ENCODE measurements at places on chromosomes 13 and 19. TPM values are rescaled to one million over a fixed set of nuclear protein-coding genes. Genes with fewer than 3 reads are reported as not detected.
A peak's percentile ranks its signal among the peaks of the same experiment; 100 is the strongest.

FGF9 gene
- total RNA-seq: 0.08 TPM

PNMA8C gene
- total RNA-seq: not detected

ZNF724 gene
- total RNA-seq: 10.5 TPM

HCST gene
- 204 TPM for total RNA-seq

ZNF772 gene
- total RNA-seq: 8.8 TPM

GRCh38 chr13:104798486-104798885 is 1732.3 kb upstream of the SLC10A2 start:
- H3K4me1 ChIP-seq: no peaks in the 10 kb centered on the region
- H3K4me3 ChIP-seq: no peak overlapping the region
- DNase-seq: no peak
- no peaks in the 10 kb centered on the region for H3K36me3 ChIP-seq
- no peak overlapping the region for H3K27ac ChIP-seq

- no peak overlapping the region for H3K27ac ChIP-seq
- H3K36me3 ChIP-seq: no peaks in the 10 kb centered on the region
- DNase-seq: no peak
- H3K27me3 ChIP-seq: no peaks in the 10 kb centered on the region
- H3K4me3 ChIP-seq: no peak overlapping the region
Measured at GRCh38 chr13:75691183-75691582, 55.1 kb downstream of the LMO7 start.

- peaks cover 35% of the 10 kb centered on the region for H3K36me3 ChIP-seq
- H3K27me3 ChIP-seq: no peaks in the 10 kb centered on the region
- no peak for DNase-seq
Measured at GRCh38 chr19:18059902-18060301, 26.8 kb downstream of the IL12RB1 start.

DNA sequence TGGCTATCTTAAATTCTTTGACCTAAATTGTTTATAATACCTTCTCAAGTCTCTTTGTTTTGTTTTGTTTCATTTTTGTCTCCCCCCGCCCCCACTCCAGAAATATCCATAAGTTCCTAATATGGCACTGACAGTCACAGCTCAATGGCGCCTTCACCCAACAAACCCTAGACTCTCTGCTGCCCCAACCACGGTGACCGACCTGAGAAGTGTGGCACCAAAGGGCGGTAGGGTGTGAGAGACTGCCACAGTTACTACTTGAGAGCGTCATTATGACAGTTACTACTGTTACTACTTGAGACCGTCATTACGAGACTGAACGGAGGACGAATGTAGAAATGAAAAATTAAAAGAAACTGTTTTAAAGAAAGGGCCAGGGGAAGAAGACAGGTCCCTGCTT is 34.4 kb upstream of the PSPC1 start:
- no peak overlapping the region for H3K4me3 ChIP-seq
- no peak overlapping the region for H3K27ac ChIP-seq
- H3K36me3 ChIP-seq: peaks cover 36% of the 10 kb centered on the region
- H3K27me3 ChIP-seq: no peaks in the 10 kb centered on the region

GRCh38 chr19:4016486-4016885 is 8.9 kb downstream of the PIAS4 start:
- H3K4me1 ChIP-seq: peaks cover 2% of the 10 kb centered on the region
- DNase-seq: no peak
- H3K27me3 ChIP-seq: no peaks in the 10 kb centered on the region

DNA sequence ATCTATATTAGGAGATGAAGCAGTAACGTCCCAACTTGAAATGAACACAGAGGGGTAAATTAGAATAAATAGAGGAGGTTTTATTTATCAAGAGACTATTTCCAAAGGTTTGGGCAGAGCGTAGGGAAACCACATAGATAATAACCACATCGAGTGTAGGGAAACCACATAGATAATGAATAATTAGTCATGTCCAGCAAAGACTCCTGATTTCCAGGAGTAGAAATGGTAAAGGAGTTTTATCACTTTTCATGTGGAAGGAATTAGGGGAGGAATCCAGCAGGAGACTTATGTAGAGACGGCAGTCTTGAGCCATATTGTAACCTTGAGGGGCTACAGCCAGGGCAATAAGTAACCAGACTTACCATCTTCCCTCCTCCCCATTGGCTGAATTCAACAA is 136.3 kb upstream of the CSNK1A1L start:
- H3K27ac ChIP-seq: no peak overlapping the region
- H3K4me3 ChIP-seq: no peak overlapping the region
- no peaks in the 10 kb centered on the region for H3K4me1 ChIP-seq
- no peaks in the 10 kb centered on the region for H3K36me3 ChIP-seq

DNA sequence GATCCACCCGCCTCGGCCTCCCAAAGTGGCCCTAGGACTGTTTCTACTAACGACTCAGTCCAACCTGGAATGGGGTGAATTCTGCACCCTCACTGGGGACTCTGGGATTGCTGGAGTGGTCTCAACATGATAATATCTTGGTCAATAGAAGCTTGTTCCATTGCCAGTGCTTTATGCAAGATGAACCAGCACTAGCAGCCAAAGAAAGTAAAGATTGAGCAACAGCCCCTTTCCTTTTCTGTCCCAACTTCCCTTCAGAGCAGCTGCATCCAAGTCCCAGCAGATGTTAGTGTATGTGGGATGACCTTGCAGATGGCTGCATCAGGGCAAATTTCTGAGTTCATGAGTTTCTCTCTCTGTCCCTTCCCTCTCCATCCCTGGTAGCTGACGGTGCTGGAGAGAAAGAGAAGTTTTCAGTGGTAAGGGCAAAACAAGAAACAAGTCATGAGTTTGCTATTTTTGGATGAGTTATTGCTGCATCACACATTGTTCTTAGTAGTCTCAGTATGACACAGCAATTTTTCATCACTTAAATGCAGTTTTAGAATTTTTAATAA is 183.6 kb upstream of the EDNRB start:
- no peak overlapping the region for H3K27ac ChIP-seq
- peaks cover 3% of the 10 kb centered on the region for H3K27me3 ChIP-seq
- no peaks in the 10 kb centered on the region for H3K4me1 ChIP-seq

DNA sequence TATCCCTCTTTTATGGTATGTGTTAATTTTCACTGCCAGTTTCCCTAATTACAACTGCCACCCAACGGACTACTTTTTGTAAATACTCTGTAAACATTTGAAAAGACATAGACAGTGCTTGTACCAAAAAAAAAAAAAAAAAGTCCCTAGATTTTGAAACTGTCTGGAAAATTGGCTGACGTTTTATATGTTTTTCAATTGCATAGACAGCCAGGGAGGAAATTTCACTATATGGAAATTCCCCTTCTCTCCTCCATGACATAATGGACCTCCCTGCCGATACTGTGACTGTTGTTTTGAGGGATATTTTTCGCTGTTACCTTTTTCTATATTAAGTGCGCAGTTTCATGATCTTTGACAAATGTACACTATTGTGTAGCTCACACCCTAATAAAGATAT is 43.4 kb downstream of the C13orf42 start:
- H3K36me3 ChIP-seq: no peaks in the 10 kb centered on the region
- peaks cover 15% of the 10 kb centered on the region for H3K27me3 ChIP-seq
- DNase-seq: no peak

DNA sequence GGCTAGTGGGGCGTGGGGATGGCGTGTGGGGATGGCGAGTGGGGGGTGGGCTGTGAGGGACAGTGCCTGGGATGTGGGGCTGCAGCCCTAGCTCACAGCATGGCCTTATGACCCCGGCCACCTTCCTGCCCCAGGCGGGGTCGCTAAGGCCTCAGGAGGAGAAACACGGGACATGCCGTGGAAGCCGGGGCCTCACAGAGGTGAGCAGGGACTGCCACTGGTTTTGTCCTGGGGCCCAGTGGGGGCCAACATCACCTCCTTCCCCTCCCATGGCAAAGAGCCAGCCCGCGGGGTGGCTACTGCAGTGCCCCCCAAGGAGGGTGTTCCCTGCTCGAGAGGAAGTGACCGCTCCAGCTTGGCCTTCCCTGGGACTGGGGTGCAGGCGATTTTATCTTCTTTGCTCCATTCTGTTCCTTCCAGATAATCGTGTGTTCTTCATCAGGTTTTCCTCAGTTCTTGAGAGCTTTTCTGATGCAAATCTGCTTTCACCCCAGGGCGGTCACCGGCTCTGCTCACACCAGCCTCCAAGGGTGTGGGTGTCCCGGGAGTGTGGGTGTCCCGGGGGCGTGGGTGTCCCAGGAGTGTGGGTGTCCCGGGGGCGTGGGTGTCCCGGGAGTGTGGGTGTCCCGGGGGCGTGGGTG is 1.2 kb downstream of the F7 start:
- no peak for DNase-seq
- peaks cover 6% of the 10 kb centered on the region for H3K27me3 ChIP-seq
- H3K36me3 ChIP-seq: no peaks in the 10 kb centered on the region
- H3K27ac ChIP-seq: no peak overlapping the region
- no peaks in the 10 kb centered on the region for H3K4me1 ChIP-seq
- H3K4me3 ChIP-seq: no peak overlapping the region

- DNase-seq: no peak
- H3K4me1 ChIP-seq: no peaks in the 10 kb centered on the region
- H3K4me3 ChIP-seq: no peak overlapping the region
- no peaks in the 10 kb centered on the region for H3K36me3 ChIP-seq
- no peaks in the 10 kb centered on the region for H3K27me3 ChIP-seq
Measured at GRCh38 chr13:34391076-34391475, 551.0 kb upstream of the NBEA start.

- no peak overlapping the region for H3K4me3 ChIP-seq
- H3K4me1 ChIP-seq: no peaks in the 10 kb centered on the region
- H3K36me3 ChIP-seq: no peaks in the 10 kb centered on the region
- no peak for DNase-seq
Measured at GRCh38 chr13:66933994-66934393, 296.1 kb downstream of the PCDH9 start.

DNA sequence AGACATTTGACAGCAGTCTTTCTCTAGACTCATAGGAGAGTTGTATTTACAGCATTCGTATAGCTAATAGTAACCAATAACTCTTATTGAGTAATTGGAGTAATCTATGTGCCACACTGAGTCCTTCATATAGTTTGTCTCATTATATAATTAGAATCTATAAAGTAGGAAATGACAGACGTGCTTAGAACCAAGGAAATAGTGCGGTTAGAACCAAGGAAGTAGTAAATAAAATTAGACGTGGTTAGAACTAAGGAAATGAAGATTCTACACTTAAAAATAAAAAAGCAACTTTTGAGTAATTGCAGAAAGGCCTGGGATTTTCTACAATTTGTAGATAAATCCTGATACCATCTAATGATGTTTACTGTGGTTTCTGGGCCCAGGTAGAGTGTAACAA is 107.8 kb upstream of the TNFSF11 start:
- no peak for DNase-seq
- no peak overlapping the region for H3K4me3 ChIP-seq
- H3K36me3 ChIP-seq: peaks cover 54% of the 10 kb centered on the region
- H3K4me1 ChIP-seq: peaks cover 22% of the 10 kb centered on the region

- peaks cover 17% of the 10 kb centered on the region for H3K27me3 ChIP-seq
- no peak for DNase-seq
- no peaks in the 10 kb centered on the region for H3K4me1 ChIP-seq
- no peaks in the 10 kb centered on the region for H3K36me3 ChIP-seq
- no peak overlapping the region for H3K4me3 ChIP-seq
Measured at GRCh38 chr13:41985788-41986508, 25.0 kb upstream of the VWA8 start.

DNA sequence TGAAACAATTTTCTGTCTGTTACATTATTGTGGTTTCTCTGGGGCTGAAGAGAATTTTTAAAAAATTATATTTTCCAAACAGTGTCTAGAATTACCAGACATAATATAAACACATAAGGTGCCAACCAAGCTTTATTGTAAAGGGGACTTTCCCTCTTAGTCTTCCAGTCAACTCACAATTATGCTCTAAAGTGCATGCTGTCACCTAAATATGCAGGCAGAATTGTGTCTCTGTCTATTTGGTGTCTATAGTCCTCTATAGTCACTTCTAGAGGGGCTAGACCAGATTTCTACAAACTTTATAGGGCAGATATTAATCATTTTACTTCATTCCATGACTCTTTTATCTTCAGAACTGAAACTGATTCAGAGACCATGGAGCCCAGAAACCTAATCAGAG is 12.8 kb downstream of the ZNF254 start:
- H3K4me3 ChIP-seq: no peak overlapping the region
- H3K36me3 ChIP-seq: peaks cover 71% of the 10 kb centered on the region
- no peaks in the 10 kb centered on the region for H3K27me3 ChIP-seq
- H3K27ac ChIP-seq: no peak overlapping the region

GRCh38 chr19:57747472-57747807 is 825 bp downstream of the ZNF776 start:
- H3K36me3 ChIP-seq: peaks cover 57% of the 10 kb centered on the region
- peaks cover 25% of the 10 kb centered on the region for H3K4me1 ChIP-seq
- no peaks in the 10 kb centered on the region for H3K27me3 ChIP-seq
- peak overlapping the region; percentile 91 for H3K4me3 ChIP-seq

- no peak for DNase-seq
- H3K27ac ChIP-seq: no peak overlapping the region
- H3K4me3 ChIP-seq: no peak overlapping the region
- H3K27me3 ChIP-seq: peaks cover 25% of the 10 kb centered on the region
Measured at GRCh38 chr13:30033681-30034457, 183.5 kb upstream of the UBL3 start.

DNA sequence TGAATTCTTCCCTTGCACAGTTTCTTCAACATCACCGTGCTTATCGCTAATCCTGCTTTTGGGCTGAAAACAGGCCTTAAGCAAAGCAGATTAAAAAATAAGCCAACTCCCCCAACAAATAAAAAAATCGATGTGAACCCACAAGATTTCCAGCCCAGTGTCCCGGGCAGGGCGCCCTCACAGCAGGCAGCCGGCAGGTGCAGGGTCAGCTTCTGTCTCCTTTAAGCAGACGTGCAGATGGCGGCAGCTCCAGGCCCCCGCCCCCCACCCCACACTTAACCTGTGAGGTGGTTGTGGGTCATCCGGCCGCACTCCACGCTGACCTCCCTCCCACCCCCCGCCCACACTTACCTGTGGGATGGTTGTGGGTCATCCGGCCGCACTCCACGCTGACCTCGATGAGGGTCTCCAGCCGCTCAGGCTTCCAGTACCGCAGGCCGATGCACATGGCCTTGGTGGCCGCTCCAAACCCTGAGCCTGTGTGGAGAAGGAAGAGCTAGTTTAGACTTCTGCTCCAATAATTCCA is 19.8 kb downstream of the ADPRHL1 start:
- no peak overlapping the region for H3K4me3 ChIP-seq
- no peaks in the 10 kb centered on the region for H3K36me3 ChIP-seq
- no peak for DNase-seq
- no peaks in the 10 kb centered on the region for H3K4me1 ChIP-seq
- no peak overlapping the region for H3K27ac ChIP-seq

GRCh38 chr13:78085434-78086225 is 167.0 kb upstream of the EDNRB start:
- no peak overlapping the region for H3K4me3 ChIP-seq
- no peak for DNase-seq
- H3K27me3 ChIP-seq: peaks cover 3% of the 10 kb centered on the region
- no peaks in the 10 kb centered on the region for H3K4me1 ChIP-seq
